ENCODE measurements at places on chromosomes 12 and 14.

DNA sequence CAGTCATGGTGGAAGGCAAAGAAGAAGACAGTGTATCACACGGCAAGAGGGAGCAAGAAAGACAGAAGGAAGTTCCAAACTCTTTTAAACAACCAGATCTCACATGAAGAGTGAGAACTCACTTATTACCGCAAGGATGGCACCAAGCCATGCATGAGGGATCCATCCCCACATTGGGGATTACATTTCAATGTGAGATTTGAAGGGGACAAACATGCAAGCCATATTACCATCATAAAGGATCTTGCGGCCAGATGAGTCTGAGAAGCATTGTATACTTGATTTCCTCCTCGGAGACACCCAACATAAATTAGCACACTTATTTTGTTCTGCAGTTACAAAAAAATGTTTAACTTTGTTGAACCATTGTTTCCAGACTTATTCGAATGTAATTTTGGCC is 66.5 kb downstream of the TBK1 start:
- no peak for DNase-seq

DNA sequence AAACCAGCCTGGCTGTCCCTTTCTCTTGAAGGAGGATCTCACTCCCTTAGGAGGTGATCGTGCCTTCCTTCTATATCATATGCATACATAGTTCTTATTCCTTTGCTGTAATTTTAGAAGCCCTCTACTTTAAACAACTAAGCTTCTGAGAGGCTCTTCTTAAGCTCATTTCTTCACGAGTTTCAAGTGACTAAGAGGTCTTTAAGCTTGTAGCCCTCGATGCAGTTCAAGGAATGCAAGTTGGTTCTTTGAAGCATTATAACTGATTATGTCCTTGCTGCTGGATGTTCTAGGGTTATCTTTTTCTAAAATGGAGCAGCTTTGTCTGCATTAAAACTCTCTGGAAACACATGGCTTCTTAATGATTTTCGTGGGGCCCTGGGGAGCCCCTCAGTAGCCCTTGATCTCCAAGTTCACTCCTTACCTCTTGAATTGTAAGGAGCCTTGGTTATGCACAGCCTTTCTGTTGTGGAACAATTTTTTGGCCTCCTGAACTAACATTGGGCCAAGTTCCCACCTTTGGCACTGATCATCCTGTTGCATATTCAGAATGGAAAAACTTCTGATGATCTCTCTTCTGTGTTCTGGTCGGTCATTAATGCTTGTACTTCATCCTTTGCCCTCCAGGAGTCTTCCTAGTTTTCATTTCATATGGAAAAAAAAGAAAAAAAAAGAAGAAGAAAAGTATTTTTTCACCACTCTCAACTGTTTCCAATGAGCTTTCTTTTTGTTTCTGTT is 12.6 kb downstream of the RASSF8 start:
- DNase-seq, result no peak

DNA sequence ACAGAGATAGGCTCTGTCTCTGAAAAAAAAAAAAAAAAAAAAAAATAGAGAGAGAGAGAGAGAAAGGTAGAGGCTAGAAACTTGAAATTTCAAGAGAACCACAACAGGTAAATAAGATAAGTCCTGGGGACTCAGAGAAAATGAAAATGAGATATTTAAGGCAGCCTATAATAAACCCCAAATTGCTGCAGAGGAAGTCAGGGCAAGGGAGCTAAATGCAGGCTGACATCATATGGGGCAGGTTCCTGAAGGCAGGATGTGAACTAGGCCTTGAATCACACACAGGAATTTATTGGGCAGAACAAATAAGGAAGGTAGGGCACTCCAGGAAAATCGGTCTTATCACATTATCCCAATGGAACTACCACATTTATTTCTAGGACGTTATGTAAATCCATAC is 54.9 kb upstream of the NUDT4 start:
- no peak for DNase-seq

DNA sequence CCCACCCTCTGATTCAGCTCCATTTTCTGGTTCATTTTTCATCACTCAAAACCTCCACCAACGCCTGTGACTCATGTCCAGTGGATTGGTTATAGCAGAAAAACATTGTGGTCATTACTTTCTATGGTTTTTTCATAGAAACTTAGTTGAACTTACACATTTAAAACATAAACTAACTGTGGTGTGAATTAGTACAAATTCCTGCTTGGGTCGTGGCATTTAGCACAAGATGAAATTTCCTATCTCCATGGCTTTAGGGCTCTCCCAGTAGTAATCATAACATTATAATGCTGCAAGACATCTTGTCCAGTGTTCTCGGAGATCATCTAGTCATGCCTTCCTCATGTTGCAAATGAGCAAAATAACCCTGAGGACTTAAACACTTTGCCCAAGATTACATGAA is 7.1 kb downstream of the RNASE7 start:
- no peak for DNase-seq

DNA sequence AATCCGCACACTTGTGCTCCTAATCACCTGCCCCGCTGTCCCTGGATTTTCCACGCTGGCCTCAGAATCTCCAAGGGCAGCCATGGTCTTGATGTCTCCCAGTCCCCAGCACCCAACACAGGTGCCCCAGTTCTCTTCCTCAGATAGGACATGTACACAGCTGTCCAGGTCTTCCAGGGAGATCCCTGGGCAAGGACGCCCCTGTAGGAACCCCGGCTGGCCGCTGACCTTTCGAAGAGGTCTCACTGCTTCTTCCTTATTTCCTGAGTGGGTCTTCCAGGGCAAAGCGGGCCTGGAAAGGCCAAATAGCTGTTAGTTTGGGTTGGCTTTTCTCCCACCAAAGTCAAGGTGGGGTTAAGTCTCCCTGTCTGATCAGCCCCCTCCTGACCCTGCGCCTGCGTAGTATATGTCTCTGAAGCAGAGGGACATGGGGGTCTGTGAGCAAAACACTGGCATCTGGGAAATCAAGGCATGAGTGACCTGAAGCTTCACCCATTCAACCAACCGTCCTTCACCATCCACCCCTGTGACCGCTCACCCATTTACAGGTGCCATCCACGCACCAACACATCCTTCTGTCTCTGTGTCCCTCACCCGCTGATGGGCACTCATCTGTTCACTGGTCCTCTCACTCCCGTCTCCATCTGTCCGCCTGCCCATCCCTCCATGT is 4.6 kb downstream of the BEGAIN start:
- DNase-seq, result no peak

DNA sequence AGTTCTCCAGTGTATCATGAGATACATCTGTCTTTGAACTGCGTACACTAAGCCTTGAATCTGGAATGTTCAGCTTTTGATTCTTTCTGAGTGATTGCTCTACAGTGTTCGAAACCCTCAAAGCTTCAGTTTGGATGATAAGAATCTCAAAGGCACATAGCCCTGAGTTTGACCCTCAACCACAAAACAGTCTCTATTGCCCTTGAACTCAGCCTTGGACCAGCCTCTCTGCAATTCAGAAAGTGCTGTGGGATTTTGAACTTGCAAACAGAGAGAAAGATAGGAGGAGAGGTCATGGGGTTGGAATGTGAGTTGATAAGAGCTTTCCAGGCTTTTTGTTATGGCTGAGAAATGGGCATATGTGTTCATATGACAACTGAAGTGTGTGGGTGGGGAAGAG is 100.3 kb downstream of the MYRFL start:
- DNase-seq, result no peak

DNA sequence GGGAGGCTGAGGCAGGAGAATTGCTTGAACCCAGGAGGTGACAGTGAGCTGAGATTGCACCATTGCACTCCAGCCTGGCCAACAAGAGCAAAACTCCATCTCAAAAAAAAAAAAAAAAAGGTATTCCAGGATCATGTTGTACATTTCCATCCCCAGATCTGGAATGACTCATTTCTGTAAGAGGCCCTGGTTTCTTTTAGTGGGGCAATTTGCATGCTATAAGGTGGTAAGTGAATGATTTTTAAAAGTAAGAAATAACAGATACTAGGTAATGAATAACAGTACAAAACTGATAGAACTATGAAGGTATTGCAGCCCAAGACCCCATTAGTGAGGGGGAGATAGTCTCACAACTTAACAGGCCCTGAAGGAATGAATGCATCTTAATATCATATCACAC is 17.7 kb upstream of the ADCK1 start:
- DNase-seq, result no peak

DNA sequence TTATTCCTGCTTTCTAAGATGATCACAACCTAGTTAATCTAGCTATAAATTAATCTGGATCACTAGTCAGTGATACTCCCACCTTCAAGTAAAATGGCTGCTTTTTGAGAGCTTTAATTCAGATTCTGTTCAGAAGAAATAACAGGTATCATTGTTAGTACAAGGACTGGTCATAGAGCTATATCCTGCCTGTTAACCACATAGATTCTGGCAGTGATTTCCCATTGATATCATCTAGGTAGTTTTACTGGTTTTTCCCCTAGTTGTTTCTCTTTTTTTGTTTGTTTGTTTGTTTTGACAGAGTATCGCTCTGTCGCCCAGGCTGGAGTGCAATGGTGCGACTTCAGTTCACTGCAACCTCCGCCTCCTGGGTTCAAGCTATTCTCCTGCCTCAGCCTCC is 39.0 kb upstream of the HIF1A start:
- DNase-seq, result no peak

- no peak for DNase-seq
These were observed 46.6 kb downstream of the CFAP251 start for GRCh38 chr12:121964813-121965643.

DNA sequence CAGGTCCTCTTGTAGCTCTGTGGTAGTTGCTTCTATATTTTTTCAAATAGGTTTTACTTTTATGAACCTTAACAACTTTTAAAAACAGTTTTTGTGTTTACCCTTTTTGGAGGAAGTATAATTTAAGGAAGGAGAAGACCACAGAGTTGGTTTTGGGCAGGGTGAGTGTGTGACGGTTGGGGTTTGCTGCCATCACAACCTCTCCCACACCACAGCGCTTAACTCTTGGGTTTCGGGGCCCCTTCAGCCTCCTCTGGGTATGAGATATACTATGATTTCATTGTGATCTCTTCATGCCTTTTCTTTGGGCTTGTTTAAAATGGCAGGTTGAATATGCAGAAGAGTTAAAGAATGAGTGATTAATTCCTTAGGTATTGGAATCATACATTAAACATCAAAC is 228.7 kb upstream of the CRY1 start:
- DNase-seq, result peak; percentile 41

DNA sequence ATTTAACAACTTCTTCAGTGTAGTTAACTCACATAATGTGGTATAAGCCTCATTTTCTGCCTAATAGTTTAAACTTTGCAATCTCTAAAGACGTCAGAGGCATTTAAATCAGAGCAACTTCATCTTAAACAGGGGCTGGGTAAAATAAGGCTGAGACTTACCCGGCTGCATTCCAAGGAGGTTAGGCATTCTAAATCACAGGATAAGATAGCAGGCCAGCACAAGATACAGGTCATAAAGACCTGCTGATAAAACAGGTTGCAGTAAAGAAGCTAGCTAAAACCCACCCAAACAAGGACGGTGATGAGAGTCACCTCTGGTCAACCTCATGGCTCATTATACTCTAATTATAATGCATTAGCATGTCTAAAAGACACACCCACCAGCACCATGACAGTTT is 115.6 kb upstream of the PKP2 start:
- no peak for DNase-seq

DNA sequence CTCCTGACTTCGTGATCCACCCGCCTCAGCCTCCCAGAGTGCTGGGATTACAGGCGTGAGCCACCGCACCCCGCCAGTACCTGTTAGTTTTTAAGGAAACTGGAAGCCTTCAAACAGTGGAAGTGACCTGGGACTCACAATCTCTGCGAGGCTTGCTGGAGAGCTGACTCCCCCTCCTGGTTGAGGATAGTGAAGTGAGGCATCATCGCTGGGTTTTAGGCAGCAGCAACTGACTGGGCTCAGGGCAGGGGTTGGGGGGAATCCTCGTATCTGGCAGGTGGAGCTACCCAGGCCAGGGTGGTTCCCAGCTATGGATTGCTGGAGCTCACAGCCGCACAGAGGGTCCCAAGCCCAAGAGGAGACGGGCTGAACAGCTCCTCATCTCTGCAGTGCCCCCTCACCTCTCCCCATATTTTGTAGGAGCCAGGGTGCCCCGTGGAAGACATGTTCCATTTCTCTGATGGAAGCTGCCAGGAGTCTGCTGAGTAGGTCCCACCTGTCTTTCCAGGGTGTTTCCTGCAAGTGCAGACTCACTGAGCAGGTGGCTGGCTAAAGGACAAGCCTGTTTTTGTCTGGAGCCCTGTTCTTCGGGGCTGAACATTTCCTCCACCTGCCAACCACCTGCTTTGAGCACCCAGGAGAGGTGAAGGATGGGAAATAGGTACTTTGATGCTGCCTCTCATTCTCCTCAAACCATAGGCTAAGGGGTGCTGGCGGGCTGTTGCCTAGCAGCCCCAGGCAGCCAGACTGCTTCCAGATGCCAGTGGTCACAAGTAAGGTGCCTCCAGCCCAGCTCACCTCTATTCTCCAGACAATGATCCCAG is 3.1 kb downstream of the AVIL start:
- DNase-seq, result no peak

GRCh38 chr12:1857086-1857485 is 36.7 kb downstream of the LRTM2 start:
- DNase-seq, result no peak
